Fibroblast of gingiva (primary cell): ENCODE measurements at places on chromosomes 4 and X.

DNA sequence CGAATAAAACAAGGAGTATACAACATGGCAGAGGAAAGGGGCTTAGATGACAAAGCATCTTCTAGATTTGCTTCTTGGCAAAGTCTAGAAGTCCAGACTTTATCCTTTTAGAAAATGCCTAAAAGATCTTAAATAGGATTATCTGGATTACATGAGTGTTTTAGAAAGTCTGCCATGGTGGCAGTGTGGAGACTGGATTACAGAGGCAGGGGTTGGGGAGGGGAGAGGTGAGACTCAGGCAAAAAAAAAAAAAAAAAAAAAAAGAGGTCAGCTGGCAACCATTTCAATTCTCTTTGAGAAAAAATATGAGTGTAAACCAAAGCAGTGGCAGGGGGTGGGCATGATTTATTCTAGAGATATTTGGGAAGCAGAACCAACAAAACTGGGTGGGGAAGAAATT, 17.4 kb downstream of the ZNF827 start:
- no peak for DNase-seq

- no peak for DNase-seq
Observed at GRCh38 chr4:110754716-110755115, 131.8 kb upstream of the PITX2 start.

- peak; percentile 19 for DNase-seq
Observed at GRCh38 chr4:186900232-186900900, 176.7 kb upstream of the FAT1 start.

- DNase-seq, result no peak
Observed at GRCh38 chr4:147793569-147794313, 61.9 kb downstream of the ARHGAP10 start.

DNA sequence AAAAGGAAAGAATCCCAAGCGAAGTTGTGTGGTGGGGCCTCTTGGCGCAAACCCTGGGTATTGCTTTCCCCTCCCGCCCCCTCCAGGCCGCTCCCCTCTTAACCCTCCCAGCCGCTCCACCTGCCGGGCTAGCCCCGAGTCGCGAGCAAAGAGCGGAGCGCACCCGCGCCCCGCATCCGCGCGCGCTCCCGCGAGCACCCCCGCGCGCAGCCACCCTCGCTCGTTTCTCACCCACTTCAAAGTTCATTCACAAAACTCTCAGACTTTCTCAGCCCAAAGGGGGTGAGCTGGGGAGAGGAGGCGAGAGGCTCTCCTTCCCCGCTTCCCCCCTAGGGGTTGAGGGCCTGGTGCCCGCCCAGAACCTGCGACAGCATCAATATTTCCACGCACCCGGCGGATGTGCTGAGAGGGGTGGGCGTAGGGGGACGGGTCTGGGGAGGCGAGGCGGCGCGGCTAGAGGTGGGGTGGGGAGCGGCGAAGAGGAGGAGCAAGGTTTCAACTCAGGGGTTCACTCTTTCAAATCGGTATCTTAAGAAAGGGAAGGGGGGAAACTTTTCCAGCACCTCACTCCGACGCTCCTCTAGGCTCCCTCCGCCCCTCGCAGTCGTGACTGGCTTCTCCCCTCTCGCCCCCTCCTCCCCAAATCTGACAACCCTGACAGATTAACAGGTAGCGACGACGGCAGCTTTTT, 1.8 kb downstream of the MAML3 start:
- no peak for DNase-seq

- DNase-seq, result no peak
Observed at GRCh38 chrX:1700757-1701156, 85.9 kb downstream of the ASMT start.

DNA sequence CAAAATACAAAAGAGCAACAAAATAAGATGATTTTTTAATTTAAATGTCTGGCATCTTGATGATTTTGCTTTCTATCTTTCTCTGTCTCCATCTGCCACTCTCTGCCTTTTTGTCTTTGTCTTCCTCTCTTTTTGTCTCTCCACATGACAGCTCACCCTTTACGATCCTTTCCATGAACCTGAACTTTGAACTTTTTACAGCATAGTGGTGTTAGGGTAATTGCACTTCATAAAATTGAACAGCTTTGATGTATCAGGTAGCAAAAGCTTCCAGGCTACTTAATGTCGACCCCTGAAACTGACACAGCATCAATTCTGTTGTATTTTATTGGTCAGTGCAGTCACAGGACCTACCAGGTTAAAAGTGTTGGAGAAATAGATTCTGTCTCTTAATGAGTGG, 1517.0 kb downstream of the ADGRL3 start:
- DNase-seq, result no peak

- DNase-seq, result peak; percentile 22
Observed at GRCh38 chr4:169707958-169708643, 49.6 kb downstream of the HPF1 start.

DNA sequence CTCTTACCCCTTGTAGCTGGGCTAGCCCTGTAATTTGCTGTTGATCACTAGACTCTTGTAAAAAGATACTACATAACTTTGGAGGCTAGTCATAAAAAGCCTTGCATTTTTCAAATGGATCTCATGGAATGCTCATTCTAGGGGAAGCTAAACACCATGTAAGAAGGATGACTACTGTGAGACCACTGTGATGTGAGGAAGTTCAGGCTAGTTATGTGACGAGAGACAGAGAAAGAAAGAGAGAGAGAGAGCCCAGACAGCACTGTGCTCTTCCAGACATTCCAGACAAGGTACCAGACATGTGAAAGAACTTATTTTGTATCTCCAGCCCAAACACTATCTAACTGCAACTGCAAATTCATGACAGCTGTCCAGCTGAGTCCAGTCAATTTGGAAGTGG, 404.6 kb upstream of the PITX2 start:
- no peak for DNase-seq
